ENCODE measurements at places on chromosomes 11 and 22. TPM values are rescaled to one million over a fixed set of nuclear protein-coding genes. Genes with fewer than 3 reads are reported as not detected.
A peak's percentile ranks its signal among the peaks of the same experiment; 100 is the strongest.

GRCh38 chr11:3162410-3163240, 2.5 kb downstream of the OSBPL5 start:
- no peaks in the 10 kb centered on the region for H3K36me3 ChIP-seq
- H3K4me1 ChIP-seq = peaks cover 5% of the 10 kb centered on the region
- H3K4me3 ChIP-seq = no peak overlapping the region
- DNase-seq = no peak

DNA sequence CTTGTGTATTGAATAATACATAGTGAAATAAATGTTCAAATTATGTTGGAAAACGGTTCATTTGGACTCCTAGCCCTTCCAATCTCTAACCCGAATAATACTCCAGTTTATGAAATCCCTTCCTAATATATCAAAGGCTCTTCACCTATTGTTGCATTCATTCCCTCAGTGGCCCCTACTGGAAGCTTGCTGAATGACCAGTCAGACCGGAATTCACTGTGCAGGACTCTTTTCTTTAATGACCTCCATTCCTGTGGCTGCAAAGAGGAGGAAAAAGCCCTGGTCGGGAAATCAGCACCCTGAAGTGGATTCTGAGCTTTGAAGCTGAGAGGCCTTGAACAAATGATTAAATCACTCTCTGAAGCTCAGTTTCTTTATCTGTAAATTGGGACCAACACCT, 19.1 kb upstream of the RCN1 start:
- H3K27ac ChIP-seq = no peak overlapping the region
- peaks cover 38% of the 10 kb centered on the region for H3K27me3 ChIP-seq
- no peaks in the 10 kb centered on the region for H3K4me1 ChIP-seq

DNA sequence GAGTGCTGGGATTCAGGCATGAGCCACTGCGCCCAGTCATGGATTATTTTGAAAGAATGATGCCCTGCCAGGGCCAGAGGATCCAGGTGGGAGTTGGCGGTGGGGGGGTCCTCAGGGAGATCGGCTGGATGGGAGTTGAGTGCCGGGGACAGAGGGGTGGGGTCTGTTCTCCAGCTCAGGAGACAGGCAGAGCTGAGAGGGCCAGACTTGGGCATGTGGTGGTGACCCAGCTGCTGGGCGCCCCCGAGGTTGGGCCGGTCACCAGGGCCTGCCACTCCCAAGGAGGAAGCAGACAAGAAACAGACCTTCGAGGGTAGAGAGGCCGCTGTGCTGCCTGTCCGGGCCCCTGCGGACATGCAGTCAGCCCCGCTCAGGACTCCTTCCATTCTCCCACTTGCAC, 11.8 kb upstream of the PRODH start:
- no peak overlapping the region for H3K27ac ChIP-seq
- peaks cover 12% of the 10 kb centered on the region for H3K27me3 ChIP-seq
- H3K4me3 ChIP-seq = no peak overlapping the region

GRCh38 chr11:43145653-43146052, 166.1 kb upstream of the API5 start:
- H3K27me3 ChIP-seq = no peaks in the 10 kb centered on the region
- H3K4me1 ChIP-seq = peaks cover 13% of the 10 kb centered on the region

DNA sequence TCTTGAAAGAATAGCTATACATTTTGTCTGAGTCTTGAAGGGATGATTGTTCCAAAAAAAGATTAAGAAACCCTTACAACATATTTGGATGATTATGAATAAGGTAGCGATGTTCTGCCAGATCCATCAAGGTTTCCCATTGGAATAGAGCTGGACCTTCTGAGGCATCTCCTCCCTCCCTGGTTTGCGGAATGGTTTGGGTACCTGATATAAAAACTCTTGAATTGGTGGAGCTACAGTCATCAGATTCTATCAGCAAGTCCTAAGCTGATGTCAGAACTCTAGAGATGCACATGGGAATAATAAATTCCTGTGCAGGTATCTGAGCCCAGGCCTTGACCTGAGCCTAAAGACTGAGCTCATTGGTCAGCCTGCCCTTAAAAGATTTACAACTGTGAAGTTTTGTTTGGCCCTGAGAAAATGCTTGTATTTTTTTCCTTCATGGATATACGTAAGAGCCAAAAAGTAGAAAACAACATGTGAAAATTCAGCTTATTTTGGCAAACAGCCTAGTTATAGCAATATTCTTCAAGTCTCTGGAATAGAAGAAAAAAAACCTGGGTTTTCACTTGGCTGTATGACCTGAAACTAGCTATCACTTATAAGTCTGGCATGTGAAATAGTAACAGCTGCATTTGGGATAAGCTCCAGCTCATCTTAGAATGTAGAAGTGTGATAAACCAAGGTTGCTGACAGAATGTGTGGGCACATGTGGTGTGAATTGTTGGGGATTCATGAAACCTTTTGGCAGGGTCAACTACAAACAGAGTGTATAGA, 265.7 kb upstream of the CTSC start:
- H3K4me3 ChIP-seq = no peak overlapping the region
- no peaks in the 10 kb centered on the region for H3K36me3 ChIP-seq
- H3K27ac ChIP-seq = no peak overlapping the region
- no peaks in the 10 kb centered on the region for H3K4me1 ChIP-seq

- H3K27me3 ChIP-seq = no peaks in the 10 kb centered on the region
- peaks cover 34% of the 10 kb centered on the region for H3K4me1 ChIP-seq
- H3K4me3 ChIP-seq = peak overlapping the region; percentile 95
Measured at GRCh38 chr22:41446057-41446501, 522 bp downstream of the TOB2 start.

- no peak overlapping the region for H3K4me3 ChIP-seq
- H3K27me3 ChIP-seq = no peaks in the 10 kb centered on the region
- no peaks in the 10 kb centered on the region for H3K4me1 ChIP-seq
- no peak overlapping the region for H3K27ac ChIP-seq
- H3K36me3 ChIP-seq = no peaks in the 10 kb centered on the region
Measured at GRCh38 chr11:29518389-29519174, 498.2 kb downstream of the KCNA4 start.

DNA sequence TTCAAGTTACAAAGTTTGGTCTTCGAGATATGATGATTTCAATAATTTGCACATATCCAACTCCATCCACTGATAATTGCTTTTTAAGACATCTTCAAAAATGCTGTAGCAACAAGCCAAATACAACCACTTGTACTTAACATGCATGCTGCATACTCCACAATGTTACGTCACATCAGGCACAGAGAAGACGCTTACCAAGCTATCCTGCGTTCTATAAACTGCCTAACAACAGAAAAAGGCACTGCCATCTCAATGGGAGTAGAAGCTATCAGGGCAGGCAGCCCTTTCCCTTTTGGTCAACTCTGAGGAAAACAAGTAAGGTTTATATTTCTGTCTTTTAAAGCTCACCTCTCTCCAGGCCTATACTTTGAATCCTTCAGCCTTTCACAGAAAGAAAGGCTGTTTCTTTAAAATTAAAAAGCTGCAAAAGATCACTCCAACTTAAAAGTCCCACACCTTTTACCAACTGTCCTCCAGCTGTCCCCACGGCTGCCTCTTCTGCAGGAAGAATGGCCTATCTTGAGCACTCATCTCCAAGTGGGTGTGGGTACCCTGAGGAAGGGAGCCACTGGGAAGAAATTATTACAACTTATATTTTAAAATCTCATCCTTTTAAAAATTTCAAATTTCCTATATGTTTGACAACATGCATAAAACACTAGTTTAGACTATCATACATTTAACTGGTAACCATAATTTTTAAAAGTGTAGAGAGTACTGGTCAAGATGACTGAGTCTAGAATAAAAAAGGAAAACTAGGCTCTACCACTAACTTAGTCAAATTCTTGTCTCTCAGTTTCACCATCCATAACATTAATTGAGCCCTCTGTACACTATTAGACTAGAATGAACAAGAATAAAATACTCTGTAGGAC, 14.5 kb downstream of the PHF21A start:
- no peaks in the 10 kb centered on the region for H3K36me3 ChIP-seq
- H3K4me3 ChIP-seq = no peak overlapping the region
- H3K27me3 ChIP-seq = no peaks in the 10 kb centered on the region

- no peaks in the 10 kb centered on the region for H3K36me3 ChIP-seq
- no peaks in the 10 kb centered on the region for H3K4me1 ChIP-seq
- H3K27ac ChIP-seq = no peak overlapping the region
- H3K27me3 ChIP-seq = peaks cover 9% of the 10 kb centered on the region
Measured at GRCh38 chr11:67664696-67665540, 9.5 kb downstream of the ALDH3B2 start.

- DNase-seq = no peak
- H3K27me3 ChIP-seq = no peaks in the 10 kb centered on the region
- no peaks in the 10 kb centered on the region for H3K4me1 ChIP-seq
- no peak overlapping the region for H3K27ac ChIP-seq
- peaks cover 44% of the 10 kb centered on the region for H3K36me3 ChIP-seq
Measured at GRCh38 chr22:30017375-30018223, 62.7 kb upstream of the HORMAD2 start.

DNA sequence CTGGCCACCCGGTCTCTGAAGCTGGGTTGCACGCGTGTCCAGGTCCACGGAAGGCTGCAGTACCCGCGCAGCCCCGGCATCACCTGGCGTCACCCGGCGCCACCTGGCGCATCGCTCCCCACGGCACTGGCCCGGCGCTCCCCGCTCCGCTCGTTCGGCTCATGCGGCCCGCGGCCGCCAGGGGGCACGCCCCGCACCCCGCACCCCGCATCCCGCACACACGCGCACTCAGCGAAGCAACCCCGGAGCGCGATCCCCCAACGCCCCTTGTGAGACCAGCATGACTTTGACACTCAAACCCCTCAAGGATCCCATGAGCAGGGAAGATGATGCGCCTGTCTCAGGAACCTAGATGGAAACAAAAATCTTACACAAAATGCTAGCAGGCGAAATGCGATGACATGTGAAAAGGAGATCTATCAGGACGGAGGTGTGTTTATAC, 11.9 kb downstream of the B3GNT6 start:
- H3K27me3 ChIP-seq = peaks cover 24% of the 10 kb centered on the region
- peak; percentile 62 for DNase-seq
- peaks cover 14% of the 10 kb centered on the region for H3K4me1 ChIP-seq
- no peaks in the 10 kb centered on the region for H3K36me3 ChIP-seq
- H3K4me3 ChIP-seq = no peak overlapping the region

DNA sequence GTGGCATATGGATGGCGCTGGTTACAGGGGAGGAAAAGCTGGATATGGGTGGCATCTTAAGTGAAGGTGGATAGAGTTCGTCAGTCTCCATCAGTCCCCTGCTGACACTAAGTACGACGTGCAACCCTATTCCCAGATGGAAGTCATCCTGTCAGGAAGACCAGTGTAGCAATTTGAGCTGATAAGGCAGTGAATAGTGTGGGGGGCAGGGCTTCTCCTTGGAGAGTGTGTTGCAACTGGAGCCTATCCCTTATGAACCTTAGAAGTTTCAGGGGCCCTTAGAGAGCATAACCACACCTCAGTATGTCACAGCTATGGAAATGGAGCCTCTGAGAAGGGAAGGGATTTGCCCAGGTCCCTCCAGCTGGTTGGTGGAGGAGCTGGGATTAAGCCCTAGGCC, 36.1 kb upstream of the ANKK1 start:
- DNase-seq = no peak
- no peak overlapping the region for H3K4me3 ChIP-seq

GRCh38 chr11:108818971-108819370, 154.1 kb downstream of the DDX10 start:
- H3K27ac ChIP-seq = no peak overlapping the region
- H3K27me3 ChIP-seq = no peaks in the 10 kb centered on the region
- no peak overlapping the region for H3K4me3 ChIP-seq
- DNase-seq = no peak
- no peaks in the 10 kb centered on the region for H3K4me1 ChIP-seq

DNA sequence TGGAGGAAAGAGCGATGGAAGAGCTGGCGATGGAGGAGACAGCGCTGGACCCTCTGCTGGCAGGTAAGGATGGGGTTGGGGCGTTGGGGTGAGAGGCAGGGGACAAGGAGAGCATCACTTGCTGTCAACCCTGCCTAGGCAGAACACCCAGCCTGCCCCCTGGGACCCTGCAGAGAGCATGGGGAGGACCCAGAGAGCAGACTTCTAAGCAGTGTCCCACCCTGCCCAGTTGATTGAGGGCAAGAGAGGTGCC, 111.6 kb upstream of the ANO1 start:
- no peak overlapping the region for H3K4me3 ChIP-seq
- DNase-seq = no peak
- no peaks in the 10 kb centered on the region for H3K36me3 ChIP-seq
- peaks cover 3% of the 10 kb centered on the region for H3K27me3 ChIP-seq
- no peak overlapping the region for H3K27ac ChIP-seq
- peaks cover 3% of the 10 kb centered on the region for H3K4me1 ChIP-seq

- DNase-seq = no peak
- no peak overlapping the region for H3K4me3 ChIP-seq
- no peaks in the 10 kb centered on the region for H3K27me3 ChIP-seq
- no peaks in the 10 kb centered on the region for H3K36me3 ChIP-seq
- peaks cover 3% of the 10 kb centered on the region for H3K4me1 ChIP-seq
Measured at GRCh38 chr22:29916007-29916544, 33.1 kb downstream of the MTMR3 start.

DNA sequence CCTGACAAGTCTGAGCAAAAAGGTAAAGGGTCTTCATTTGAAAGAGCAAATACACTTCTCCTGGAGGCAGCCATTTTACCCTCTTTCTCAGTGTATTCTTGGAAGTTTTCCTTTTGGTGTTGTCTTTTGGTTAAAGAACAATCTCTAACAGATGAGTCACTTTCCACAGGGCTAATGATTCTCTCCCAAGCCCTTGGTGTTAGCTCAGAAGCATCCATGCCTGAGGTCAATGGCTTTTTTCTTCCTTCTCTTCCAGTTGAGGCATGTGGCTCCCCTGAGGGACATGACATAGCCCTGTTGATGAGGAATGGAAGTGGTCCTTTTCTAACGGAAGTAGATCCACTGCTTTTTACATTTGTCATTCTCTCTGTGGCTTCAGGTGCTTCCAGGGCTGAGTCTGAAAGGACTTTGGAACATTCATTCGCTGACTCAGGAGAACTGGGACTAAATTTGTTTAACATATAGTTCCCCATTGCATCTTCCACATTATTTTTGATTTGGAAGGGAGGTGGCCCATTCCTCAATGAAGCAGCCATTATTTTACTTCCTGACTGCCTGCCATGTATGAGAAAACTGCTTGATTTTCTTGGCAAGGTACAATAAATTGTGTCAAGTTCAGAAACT, 13.8 kb upstream of the POGLUT3 start:
- no peak overlapping the region for H3K27ac ChIP-seq
- H3K4me1 ChIP-seq = no peaks in the 10 kb centered on the region
- peaks cover 11% of the 10 kb centered on the region for H3K27me3 ChIP-seq
- no peaks in the 10 kb centered on the region for H3K36me3 ChIP-seq
- no peak overlapping the region for H3K4me3 ChIP-seq

GRCh38 chr11:92920331-92920730, 49.1 kb upstream of the MTNR1B start:
- no peak overlapping the region for H3K27ac ChIP-seq
- H3K4me3 ChIP-seq = peak overlapping the region; percentile 3
- no peak for DNase-seq

- H3K36me3 ChIP-seq = no peaks in the 10 kb centered on the region
- no peaks in the 10 kb centered on the region for H3K27me3 ChIP-seq
- DNase-seq = no peak
- no peak overlapping the region for H3K27ac ChIP-seq
Measured at GRCh38 chr11:21988477-21988876, 204.4 kb upstream of the ANO5 start.

SLC22A12 gene
- not detected for total RNA-seq

ZNRF3 gene
- 0.40 TPM for total RNA-seq

GLB1L2 gene
- 2.5 TPM for total RNA-seq

APOBEC3F gene
- total RNA-seq = 42.2 TPM

KRTAP5-2 gene
- not detected for total RNA-seq

KIF18A gene
- total RNA-seq = 26.7 TPM

LRRN4CL gene
- 0.20 TPM for total RNA-seq

OR51M1 gene
- total RNA-seq = not detected

CNIH2 gene
- total RNA-seq = 1.9 TPM

MRGPRX3 gene
- not detected for total RNA-seq

GATD1 gene
- total RNA-seq = 48.6 TPM

INSC gene
- 0.15 TPM for total RNA-seq

OR51B4 gene
- total RNA-seq = not detected

OR8G1 gene
- not detected for total RNA-seq

Data from activated CD4-positive, alpha-beta memory T cell treated with anti-CD3 and anti-CD28 coated beads, Interleukin-2, amount 10 ng/mL, durations not matched to agents 7 days and 5 days (primary cell).